ENCODE measurements at places on chromosomes 7 and 10.

DNA sequence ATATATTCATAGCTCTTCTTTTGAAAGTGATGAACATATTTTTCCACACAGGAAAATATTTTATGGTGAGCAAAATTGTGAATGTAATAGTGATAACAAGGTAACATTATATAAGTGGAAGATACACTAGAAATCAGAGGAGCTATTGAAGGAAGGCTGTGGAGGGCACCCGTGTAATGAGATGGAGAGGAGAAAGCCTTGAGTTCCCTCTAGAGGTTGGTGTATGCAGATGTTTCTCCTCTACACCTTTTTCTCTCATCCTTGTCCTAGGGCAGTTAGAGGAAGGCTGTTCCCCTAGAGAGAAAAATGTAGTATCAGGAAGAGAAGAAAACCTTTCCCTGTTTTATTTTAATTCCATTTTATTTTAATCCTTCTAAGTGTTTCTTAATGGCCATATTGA is 54.6 kb upstream of the NRG3 start:
- no peak for DNase-seq

DNA sequence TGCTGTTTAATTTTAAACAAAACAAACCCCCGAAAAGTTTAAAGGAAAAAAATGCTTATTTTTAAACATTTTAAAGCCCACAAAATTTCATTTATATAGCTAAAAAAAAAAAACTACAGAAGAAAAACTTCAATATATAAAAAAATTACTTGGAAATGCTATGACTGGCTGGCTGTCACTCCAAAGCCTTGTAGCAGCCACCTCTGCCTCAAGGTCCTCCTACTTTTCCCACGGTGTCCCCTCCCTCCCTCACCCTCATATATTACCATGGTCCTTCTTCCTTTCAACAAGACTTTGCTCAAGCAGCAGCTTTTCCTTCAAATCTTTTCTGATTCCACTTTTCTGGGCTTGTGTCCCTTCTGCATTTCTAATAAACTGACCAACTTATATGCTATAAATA is 122.0 kb downstream of the TPK1 start:
- no peak for DNase-seq

DNA sequence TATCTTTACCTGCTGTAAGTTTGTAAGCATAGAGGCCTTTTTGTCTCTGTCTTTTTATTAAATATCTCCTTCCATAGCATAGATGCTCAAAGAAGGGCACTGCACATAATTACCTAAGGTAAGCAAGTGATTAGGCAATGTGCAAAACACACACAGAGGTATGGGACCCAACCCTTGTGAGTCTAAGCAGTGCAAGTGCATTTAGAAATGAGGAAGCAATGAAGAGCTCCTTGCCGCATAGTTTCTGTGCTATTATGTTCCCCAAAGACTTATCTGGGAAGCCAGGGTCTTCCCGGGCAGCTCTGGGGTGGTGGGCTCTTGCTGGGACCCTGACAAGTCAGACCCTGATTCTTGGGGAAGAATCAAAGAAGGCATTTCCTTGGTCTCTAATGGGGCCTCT is 13.5 kb upstream of the MGAM2 start:
- no peak for DNase-seq

DNA sequence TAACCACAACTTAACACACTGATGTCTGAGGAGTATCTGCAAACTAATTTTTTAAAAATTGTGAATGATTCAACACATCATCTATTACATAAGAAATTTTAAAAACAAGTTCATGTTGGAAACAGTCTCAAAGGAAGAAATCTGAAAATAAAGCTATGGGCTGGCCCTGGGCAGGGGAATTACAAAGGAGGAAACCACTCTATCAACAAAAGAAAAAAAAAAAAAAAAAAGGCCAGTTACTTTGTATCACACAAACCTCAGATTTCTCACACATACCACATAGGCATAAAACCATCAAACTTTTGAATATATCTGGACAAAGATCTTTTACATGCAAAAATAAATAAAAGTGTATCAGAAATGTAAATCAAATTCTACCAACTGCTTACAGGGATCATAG is 20.8 kb downstream of the TIAL1 start:
- no peak for DNase-seq

GRCh38 chr10:128560406-128560805 is 434.2 kb upstream of the MKI67 start:
- no peak for DNase-seq

DNA sequence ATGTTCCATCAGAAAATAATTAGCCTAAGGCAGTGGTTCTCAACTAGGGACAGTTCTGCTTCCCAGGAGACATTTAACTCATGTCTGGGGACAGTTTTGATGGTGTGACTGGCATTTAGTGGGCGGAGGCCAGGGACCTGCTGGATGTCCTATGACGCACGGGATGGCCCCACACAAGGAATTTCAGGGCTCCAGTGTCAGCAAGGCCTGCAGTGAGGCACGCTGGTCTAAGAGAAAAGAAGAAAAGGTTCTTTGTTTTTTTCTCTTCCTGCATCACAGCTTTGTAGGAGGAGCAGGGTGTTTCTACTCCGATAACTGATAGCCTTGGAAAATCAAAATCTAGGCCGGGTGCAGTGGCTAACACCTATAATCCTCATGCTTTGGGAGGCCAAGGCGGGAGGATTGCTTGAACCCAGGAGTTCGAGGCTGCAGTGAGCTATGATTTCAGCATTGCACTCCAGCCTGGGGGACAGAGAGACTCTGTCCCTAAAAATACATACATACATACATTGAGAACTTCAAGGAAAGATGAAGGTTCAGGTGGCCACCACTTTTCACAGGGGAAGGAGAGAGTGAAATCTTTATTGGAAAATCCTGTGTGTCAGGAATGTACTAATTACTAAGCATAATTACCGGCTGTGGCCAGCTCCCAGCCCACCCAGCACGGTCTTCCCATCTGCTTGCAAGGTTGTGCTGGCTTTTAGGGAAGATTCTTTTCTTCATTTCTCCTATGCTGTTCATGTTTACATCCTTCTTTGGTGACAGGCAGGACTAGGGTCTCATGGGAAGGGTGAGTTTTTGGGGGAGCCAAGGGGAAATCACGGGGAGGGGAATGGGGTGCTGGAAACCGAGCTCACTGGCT is 150.4 kb downstream of the ACTR3B start:
- DNase-seq: no peak

DNA sequence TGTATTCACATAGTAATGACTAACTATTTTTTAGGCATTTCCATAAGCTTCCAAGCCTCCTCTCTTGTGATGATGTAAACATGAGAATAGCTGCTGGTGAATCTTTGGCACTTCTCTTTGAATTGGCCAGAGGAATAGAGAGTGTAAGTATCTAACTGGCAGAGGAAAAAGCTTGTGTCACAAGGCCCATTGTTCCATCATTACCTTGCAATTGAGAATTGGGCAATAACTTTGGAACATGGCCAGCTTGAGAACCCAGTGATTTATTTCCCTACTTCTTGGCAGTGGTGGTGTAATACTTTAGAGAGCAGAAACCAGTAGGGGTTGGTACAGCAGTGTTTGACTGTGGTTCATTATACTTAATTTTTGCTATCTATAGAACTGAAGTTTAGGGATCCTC is 12.0 kb downstream of the IFRD1 start:
- DNase-seq: no peak

GRCh38 chr7:25965405-25966123 is 186.4 kb upstream of the NFE2L3 start:
- no peak for DNase-seq

DNA sequence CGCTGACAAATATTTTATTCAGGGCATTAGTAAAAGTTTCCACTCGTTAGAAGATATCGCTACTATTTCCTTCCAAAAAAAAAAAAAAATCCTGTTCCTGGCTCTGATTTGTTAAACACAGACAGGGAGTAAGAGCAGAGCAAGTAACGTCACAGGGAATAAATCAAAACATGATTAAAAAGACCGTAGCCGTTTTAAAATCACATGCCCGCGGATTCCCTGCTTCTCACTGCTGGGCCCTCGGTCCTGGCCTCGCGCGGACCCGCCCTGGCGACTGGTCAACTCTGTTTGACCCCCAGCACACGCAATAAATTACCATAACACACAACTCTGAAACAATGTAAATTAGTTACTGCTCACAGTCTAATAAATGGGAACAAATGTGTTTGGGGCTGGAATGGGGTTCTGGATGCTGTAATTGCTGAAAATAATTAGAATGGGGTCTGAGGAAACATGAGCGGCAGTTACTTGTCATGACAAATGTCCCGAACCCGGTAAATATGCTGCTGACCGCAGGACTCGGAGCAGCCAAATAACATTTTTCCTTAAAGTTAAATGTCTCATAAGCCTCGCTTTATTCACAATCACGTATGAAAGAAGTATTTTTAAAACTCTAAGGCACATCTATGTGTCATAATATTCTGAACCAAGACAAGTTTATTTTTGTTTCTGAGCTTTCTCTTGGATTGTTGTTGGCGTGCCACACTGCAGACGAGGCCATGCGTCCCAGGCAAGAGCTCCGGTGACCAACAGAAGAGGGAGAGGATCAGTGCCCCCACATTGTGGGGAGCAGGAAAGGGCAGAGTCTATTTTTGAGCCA is 17.9 kb downstream of the EBF3 start:
- no peak for DNase-seq
